Placental pericyte (primary cell): ENCODE measurements at places on chromosomes 4 and X. TPM values are rescaled to one million over a fixed set of nuclear protein-coding genes. Genes with fewer than 3 reads are reported as not detected.

STARD8 gene
- 0.22 and 0.86 TPM in 2 replicates for total RNA-seq

CYBB gene
- under 0.01 and 0.14 TPM in 2 replicates for total RNA-seq

SUPT20HL1 gene
- 0.14 TPM in 1 of 2 replicates, not detected in the other for total RNA-seq

HTN3 gene
- total RNA-seq: not detected in 2 replicates

PABPC4L gene
- total RNA-seq: 6.6 and 7.7 TPM in 2 replicates

SCFD2 gene
- total RNA-seq: 20.4 and 75.4 TPM in 2 replicates

ZCCHC13 gene
- not detected in 2 replicates for total RNA-seq

TMEM154 gene
- 13.3 and 13.6 TPM in 2 replicates for total RNA-seq

FGFR3 gene
- total RNA-seq: 0.29 and 0.44 TPM in 2 replicates

ARSJ gene
- total RNA-seq: 23.9 and 72.7 TPM in 2 replicates

GABRG1 gene
- not detected in 2 replicates for total RNA-seq

SORCS2 gene
- total RNA-seq: 0.14 and 0.22 TPM in 2 replicates

TNIP3 gene
- 0.22 and 1.3 TPM in 2 replicates for total RNA-seq

CSAG3 gene
- not detected in 2 replicates for total RNA-seq

KLHL4 gene
- 4.8 and 5.9 TPM in 2 replicates for total RNA-seq

ADRA2C gene
- total RNA-seq: 2.2 and 2.9 TPM in 2 replicates

CCKAR gene
- not detected in 2 replicates for total RNA-seq

SOX3 gene
- not detected in 2 replicates for total RNA-seq

TMSB15B gene
- 0.57 TPM in 1 of 2 replicates, not detected in the other for total RNA-seq

WDR13 gene
- total RNA-seq: 88.8 and 132 TPM in 2 replicates

FABP2 gene
- total RNA-seq: not detected in 2 replicates

NPY1R gene
- 0.43 and 5.3 TPM in 2 replicates for total RNA-seq

GPC4 gene
- total RNA-seq: under 0.01 TPM in 2 replicates

GYPE gene
- under 0.01 and 0.43 TPM in 2 replicates for total RNA-seq

RAB9B gene
- total RNA-seq: 0.14 TPM in 1 of 2 replicates, not detected in the other

USP26 gene
- total RNA-seq: not detected in 2 replicates

INTS6L gene
- 3.3 and 5.7 TPM in 2 replicates for total RNA-seq

SPANXA1 gene
- total RNA-seq: not detected in 2 replicates

PABPC1L2A gene
- not detected in 2 replicates for total RNA-seq

SPON2 gene
- 479 and 1,063 TPM in 2 replicates for total RNA-seq
